ENCODE measurements at places on chromosomes 5 and 9.

GRCh38 chr5:131509801-131510200, 125.2 kb downstream of the RAPGEF6 start:
- no peak for DNase-seq

DNA sequence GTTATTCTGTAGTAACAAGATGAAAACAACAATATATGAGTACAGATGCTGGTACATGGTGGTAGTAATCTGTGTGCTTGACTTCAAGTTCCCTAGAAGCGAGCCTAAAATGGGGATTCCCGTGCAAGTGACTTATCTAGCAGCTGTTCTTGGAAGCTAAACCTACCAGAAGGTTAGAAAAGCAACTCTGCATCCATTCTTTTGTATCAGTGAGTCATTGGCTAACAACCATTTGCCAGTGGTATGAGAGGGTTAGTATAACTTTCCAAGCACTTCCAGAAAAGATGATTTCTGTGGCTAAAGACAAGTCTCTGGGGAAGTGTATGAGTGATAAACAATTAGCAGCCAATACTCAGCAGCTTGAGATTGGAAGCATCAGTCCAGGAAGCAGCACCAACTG, 787.7 kb upstream of the CDH6 start:
- DNase-seq, result peak; percentile 4

DNA sequence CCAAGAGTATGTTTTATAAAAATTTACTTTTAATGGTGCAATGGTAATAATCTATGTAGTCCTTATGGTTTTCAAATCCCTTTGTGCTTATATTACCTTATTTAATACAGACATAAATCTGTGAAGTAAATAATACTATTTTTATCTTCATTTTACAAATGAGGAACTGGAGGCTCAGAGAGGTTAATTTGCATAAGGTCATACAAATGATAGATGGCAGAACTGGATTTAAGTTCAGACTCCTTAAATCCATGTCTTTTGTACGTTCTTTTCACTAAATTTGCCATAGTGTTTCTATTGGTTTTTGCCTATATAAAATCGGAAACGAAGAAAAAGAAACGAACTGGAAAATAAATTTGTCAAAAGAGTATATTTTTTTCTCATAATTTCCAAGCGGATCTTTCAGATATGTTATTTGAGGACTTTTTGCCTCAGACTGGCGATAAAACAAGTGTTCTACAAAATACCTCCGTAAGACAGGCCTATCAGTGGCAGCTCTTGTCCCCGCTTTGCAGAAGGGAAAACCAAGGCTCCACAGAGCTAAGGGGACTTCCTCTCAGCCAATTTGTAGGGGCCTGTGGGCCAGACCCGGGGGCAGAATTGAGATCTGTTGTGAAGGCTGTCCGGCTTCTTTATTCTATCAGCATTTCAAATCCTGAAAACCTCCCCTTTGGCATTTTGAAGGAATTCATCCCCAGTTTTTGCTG, 1.1 kb upstream of the TNFAIP8 start:
- DNase-seq, result no peak

DNA sequence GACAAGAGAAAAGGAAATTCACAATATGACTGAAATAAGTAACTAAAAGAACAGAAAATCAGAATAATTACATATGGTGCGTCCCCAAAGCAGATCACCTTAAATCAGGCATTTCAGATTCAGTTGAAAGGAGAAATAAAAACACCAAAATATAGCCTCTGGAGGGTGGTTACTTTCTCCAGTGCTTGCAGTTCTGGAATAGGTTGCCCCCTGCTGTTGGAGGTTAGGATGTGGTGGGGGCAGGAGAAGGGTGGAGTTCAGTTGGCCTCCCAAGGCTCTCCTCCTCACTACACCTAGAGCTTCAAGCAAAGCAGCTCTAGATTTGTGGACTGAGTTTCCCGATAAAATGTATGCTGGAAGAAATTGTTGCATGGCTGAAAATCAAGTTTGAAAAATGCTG, 338.2 kb upstream of the TLE4 start:
- peak; percentile 23 for DNase-seq

GRCh38 chr9:127746959-127747569, 12.0 kb upstream of the TOR2A start:
- no peak for DNase-seq

DNA sequence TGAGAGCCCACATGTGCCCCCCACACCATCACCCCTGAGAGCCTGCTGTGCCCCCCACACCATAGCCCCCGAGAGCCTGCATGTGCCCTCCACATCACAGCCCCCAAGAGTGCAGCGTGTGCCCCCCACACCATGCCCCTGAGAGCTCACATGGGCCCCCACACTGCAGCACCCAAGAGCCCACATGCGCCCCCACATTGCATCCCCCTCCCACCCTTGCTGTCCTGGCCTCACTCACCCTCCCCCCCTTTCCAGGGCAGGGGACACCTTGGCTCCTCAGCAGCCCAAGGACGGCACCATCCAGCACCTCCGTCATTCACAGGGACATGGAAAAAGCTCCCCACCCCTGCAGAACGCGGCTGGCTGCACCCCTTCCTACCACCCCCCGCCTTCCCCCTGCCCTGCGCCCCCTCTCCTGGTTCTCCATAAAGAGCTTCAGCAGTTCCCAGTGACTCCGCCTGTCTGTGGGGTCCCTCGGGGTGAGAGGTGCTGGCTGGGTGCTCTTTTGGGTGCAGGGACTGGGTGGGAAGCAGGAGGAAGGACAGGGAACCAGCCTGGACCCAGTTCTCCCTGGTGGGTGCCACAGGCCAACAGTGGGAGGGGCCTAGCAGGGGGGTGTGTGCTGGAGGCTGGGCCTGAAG, 5.0 kb downstream of the LCN1 start:
- no peak for DNase-seq

GRCh38 chr5:39192450-39193160, 26.8 kb downstream of the FYB1 start:
- no peak for DNase-seq

- DNase-seq, result no peak
Observed at GRCh38 chr5:174999581-174999980, 275.2 kb downstream of the MSX2 start.

GRCh38 chr9:70411121-70411929, 3.1 kb downstream of the KLF9 start:
- DNase-seq, result peak; percentile 80

- DNase-seq, result no peak
Observed at GRCh38 chr9:126773004-126773607, 31.7 kb upstream of the ZBTB43 start.

DNA sequence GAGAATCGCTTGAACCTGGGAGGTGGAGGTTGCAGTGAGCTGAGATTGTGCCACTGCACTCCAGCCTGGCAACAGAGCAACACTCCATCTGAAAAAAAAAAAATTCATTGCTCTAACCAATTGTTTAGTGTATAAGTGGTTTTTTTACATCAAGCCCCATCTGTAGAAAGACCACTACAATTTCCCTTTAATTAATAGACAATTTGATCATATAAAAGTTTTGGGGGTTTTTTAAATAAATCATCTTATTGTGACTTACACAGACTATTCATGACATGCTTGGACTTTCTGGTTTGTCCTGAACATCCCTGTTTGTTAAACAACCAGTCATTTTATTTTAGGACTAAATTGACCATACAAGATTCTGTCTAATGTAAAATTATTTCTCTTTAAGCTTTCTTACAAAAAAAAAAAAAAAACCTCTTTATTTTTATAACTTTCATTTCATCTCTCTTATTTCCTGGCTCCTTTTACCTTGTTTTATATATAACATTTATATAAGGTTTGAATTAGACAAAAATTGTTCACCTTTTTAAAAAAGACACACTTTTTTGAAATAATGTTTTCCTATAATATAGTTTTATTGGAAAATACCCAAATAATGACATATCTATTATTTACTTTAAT, 9.8 kb upstream of the FANCC start:
- no peak for DNase-seq

- DNase-seq, result peak; percentile 89
Observed at GRCh38 chr9:3793971-3794383, 268.2 kb upstream of the RFX3 start.

GRCh38 chr5:128842241-128842640, 123.0 kb upstream of the SLC27A6 start:
- DNase-seq, result no peak

DNA sequence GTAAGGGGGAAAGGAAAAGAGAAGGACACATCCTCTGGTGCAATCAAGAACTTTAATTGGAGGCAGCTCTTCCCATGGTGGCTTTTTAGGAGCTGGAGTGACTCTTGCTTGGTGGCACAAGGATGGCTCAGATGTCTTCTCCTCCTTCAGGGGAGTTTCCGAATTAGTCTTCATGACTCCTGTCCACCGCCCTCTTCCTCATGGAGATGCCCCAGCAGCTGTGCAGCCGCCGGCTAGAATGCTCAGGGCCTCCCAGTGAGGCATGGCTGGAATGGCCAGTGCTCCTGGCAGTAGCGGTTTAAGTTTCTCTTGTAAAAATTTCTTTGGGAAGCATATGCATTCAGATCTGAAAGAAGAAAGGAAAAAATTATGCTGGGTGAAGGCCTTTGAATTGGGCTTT, 8.8 kb upstream of the TEX53 start:
- DNase-seq, result no peak

DNA sequence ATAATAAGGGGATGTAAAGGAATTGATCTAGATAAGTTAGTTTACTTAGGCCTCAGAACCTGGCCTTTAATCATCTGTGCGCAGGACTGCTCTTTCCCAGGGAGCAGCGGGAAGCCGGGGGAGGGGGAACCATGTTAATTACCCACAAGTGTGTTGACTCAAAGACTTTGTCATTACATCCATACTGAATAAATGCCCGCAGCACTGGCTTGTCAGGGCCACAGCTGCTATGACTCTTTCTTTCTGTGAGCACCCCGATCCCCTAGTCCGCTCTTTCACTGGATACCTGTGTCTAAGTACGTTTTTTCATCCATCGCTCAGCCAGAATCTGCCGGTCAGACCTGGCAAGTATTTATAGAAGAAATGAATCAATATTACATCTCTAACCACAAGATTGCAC, 249.3 kb upstream of the DMRT1 start:
- no peak for DNase-seq

- no peak for DNase-seq
Observed at GRCh38 chr5:126486332-126486731, 63.1 kb downstream of the GRAMD2B start.

DNA sequence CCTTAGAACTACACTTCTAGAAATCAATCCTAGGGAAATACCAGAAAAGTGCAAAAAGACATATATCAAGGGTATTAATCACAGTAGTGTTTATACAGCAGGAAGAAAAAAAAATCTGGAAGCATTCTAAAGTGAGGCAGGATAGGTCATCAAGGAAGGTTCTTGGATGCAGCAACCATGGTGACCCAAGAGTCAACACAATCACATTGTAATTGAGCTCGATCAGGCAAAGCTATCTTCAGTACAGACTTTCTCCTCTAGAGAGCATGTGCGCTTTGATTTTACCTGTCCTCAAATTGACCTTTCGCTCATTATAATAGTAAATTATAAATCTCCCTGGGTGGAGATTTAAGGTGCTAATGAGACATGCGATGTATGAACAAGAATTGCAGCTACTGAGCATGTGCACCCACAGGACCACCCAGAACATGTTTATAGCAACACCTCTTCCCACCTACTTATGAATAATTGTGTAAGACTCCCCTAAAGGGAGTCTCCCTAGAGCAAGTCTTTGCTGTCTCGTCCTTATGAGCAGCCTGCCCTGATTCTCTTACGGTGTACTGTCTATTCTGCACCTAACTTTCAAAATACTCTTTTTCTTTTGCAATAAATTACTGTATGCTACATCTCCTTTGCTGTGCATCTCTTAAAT, 297.7 kb downstream of the ATPSCKMT start:
- peak; percentile 13 for DNase-seq

DNA sequence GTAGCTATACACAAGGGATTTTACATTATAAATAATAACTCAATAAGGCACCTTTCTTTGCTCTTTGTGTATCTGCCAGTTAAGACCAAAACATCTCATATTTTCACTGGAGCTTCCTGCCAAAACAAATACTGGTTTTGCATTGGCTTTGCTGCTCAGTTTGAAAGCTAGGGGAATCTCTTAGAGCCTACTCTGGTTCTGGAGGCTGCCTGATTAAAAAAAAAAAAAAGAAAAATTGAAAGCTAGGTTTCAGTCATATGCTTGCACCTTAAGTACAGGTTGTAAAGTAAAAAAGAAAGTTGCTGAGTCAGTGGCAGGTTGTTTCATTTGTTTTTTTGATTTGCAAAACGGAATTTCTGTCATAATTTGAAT, 2.3 kb downstream of the DENND4C start:
- peak; percentile 26 for DNase-seq

DNA sequence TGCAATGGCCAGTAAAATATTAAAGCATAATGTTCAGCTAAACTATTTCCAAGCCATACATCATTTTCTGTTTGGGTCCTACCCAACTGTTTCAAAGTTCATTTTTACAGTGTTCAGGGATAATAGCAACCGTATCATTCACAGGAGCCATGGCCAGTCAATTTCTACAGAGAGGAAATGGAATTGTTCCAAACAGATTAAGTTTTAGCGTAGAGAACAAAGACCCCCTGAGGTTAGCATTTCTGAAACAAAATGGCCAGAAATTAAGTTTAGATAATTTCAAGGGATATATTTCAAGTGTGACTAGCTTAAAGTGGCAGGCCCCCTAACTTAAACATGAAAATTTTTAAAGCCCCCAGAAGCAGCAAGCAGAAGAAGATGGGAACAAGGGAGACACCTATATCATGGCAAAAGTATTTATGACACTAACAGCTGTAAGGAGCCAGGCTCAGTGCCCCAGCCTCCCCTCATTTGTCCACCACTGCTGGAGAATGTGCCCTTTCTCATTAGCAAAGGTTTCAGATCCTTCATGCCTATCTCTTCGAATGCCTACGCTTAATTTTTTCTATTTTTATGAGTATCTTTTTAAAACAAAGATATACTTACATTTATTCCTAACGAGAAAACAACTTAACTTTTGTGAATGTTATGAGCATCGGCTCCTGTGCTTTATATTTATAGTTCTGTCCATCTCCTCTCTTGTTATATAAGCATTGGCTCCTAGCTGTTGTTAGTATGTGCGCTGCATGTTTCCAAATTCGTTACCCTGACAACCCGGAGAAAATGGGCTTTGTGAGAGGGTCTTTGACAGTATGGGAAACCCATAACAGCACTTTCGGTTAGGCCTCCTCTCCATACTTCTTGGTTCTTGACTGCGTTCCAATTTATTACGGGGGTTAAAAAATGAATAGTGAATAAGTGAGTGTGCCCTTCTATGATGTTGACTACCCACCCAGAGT, 116.3 kb downstream of the MED27 start:
- DNase-seq, result no peak

DNA sequence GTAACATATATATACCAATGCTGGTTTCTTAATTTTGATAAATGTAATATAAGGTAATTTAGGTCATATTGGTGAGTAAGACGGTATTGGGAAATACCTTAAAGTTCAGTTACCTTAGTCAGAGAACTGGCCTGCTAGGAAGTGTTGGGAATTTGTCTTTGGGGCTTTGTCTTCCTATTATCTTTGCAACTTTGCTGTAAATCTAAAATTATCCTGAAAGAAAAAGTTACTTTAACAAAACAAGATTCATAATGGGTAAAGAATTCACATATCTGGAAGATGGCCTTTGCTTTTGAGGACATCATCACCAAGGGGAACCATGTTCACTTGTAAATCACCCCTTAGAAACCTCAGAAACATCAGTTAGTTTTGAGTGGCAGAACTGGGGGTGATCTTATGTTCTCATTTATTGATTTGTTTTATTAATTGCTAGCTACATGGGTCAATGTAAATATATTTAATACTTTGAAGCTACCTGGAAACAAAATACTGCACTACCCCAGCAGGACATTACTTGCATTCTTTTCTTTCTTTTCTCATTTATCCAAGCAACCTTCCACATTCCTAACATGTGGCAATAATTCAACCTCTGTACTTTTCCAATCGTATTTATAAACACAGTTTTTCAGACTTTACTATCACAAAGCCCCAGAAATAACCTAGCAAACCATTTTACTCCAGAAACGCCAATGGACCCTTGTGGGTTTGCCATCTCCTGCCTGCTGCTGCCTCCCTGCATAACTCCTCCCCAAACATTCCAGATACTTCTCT, 41.4 kb downstream of the GLIS3 start:
- peak; percentile 60 for DNase-seq
